ENCODE measurements at places on chromosomes 5 and 9. TPM values are rescaled to one million over a fixed set of nuclear protein-coding genes. Genes with fewer than 3 reads are reported as not detected.
A peak's percentile ranks its signal among the peaks of the same experiment; 100 is the strongest.

- no peaks in the 10 kb centered on the region for H3K27me3 ChIP-seq
- H3K4me3 ChIP-seq = no peak overlapping the region
- no peaks in the 10 kb centered on the region for H3K4me1 ChIP-seq
- peaks cover 15% of the 10 kb centered on the region for H3K36me3 ChIP-seq
- H3K27ac ChIP-seq = no peak overlapping the region
Observed at GRCh38 chr9:132647355-132647754, 22.4 kb downstream of the DDX31 start.

DNA sequence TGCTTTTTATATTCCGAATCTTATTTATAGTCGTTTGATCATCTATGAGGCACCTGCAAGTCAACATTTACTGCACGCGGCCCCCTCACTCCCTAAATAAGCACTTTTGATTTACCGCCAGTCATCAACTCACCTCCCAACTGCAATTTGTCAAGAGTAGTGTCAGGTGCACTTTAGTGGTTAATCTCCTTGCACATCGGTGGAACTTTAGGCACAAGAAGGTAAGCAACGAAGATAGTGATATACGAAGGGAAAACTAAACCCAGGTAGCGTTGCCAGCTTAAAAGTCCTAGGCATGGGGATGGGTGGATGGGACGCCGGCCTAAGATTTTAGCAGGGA lies 513 bp upstream of the RNF180 start:
- peak overlapping the region; percentile 82 for H3K4me3 ChIP-seq
- H3K4me1 ChIP-seq = peaks cover 45% of the 10 kb centered on the region
- H3K27ac ChIP-seq = no peak overlapping the region
- no peaks in the 10 kb centered on the region for H3K27me3 ChIP-seq

GRCh38 chr5:55073211-55073610 lies 29.2 kb upstream of the GZMA start:
- no peaks in the 10 kb centered on the region for H3K27me3 ChIP-seq
- no peaks in the 10 kb centered on the region for H3K36me3 ChIP-seq
- DNase-seq = no peak
- no peaks in the 10 kb centered on the region for H3K4me1 ChIP-seq
- H3K27ac ChIP-seq = no peak overlapping the region

- H3K36me3 ChIP-seq = no peaks in the 10 kb centered on the region
- no peaks in the 10 kb centered on the region for H3K4me1 ChIP-seq
- DNase-seq = no peak
- H3K27ac ChIP-seq = no peak overlapping the region
- no peak overlapping the region for H3K4me3 ChIP-seq
- no peaks in the 10 kb centered on the region for H3K27me3 ChIP-seq
Observed at GRCh38 chr9:134624621-134625181, 16.9 kb upstream of the COL5A1 start.

- H3K4me1 ChIP-seq = no peaks in the 10 kb centered on the region
- no peak overlapping the region for H3K27ac ChIP-seq
- H3K4me3 ChIP-seq = no peak overlapping the region
- H3K36me3 ChIP-seq = no peaks in the 10 kb centered on the region
Observed at GRCh38 chr5:52134013-52134650, 653.6 kb upstream of the ITGA1 start.

NDFIP1 gene
- total RNA-seq = 38.6 TPM

All from esophagus squamous epithelium (tissue), 5 donors.